ENCODE measurements at places on chromosomes 7 and 10.

- DNase-seq: no peak
These were observed 53.3 kb downstream of the TCERG1L start for GRCh38 chr10:131258256-131258655.

DNA sequence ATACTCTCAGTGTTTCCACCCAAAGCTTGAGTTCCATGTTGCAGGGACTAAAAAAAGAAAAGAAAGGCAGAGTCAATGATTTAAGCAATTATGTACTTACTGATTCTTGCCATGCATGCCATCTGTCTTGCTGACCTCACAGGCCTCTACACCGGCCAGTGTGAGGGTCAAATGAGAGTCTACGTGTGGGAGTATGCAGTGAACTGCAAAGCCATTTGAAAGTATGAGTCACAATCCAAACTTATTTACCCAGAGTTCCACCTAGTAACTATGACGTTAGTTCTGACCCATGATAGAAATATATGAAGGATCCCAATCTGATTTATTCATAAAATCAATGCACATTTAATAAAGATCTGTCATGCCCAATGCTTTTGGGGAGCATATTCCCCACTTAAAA is 26.5 kb downstream of the PDE1C start:
- DNase-seq: no peak

DNA sequence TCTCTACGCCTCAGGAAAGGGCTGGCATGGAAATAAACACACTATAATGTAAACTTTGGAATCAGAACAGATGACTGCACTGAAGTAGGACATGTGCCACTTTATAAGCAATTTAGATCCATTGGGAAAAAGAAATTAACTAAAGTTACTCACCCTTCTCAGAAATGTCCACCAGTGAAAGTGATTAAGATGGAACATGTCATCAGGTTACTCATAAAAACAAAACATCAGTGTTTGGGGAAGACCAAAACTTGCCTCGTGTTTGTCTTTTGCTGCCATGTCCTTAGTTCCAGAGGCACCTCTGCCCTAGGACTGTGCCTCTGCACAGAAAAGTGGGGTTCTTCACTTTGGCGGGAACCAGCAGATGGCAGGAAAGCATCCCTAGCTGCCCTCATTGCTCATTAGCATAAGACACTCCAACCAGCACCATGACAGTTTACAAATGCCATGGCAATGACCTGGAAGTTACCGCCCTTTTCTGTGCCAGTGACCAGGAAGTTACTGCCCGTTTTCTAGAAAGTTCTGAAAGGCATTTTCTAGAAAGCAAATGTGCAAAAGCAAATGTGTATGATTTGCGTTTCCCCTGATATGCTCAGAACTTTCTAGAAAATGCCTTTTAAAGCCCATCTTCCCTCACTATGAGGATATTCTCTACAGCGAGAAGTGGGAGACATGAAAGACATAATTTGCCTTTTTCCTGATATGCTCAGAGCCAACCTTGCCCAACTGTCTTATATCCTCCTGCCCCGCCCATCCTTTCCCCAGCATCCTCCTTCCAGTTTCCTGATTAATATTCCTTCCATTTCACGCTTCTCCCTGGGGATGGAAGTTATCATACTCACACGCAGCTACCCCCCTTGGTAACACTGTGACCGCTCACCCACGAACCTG is 258.2 kb downstream of the USP6NL start:
- DNase-seq: no peak

- no peak for DNase-seq
These were observed 27.6 kb downstream of the SPAG6 start for GRCh38 chr10:22372917-22373316.

GRCh38 chr10:15745751-15746150 is 26.0 kb upstream of the ITGA8 start:
- no peak for DNase-seq

GRCh38 chr10:92506336-92506735 is 67.6 kb downstream of the IDE start:
- no peak for DNase-seq

GRCh38 chr7:70630818-70631457 is 501.0 kb upstream of the GALNT17 start:
- no peak for DNase-seq

DNA sequence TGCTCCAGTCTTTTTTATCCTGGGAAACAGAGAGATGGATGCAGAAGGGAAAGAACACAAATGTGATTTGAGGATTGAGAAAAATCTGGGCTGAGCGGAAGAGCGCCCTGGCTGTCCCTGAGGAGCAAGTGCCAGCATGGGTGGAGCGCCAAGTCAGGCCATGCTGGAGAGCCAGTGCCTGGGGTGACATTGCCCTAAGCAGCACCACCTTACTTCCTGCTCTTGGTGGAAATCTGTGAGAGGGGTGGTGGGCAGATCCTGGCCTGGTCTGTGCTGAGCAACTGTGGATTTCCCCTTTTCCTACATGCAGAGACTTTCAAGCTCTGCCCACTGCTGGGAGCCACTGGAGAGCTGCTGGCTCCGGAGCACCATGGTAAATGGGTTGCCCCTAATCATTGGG is 36.9 kb downstream of the DDIT4 start:
- peak; percentile 70 for DNase-seq

- DNase-seq: no peak
These were observed 297.0 kb downstream of the PHTF2 start for GRCh38 chr7:78095549-78095948.
